Suppressor macrophage (primary cell): ENCODE measurements at places on chromosomes 7 and 10.

DNA sequence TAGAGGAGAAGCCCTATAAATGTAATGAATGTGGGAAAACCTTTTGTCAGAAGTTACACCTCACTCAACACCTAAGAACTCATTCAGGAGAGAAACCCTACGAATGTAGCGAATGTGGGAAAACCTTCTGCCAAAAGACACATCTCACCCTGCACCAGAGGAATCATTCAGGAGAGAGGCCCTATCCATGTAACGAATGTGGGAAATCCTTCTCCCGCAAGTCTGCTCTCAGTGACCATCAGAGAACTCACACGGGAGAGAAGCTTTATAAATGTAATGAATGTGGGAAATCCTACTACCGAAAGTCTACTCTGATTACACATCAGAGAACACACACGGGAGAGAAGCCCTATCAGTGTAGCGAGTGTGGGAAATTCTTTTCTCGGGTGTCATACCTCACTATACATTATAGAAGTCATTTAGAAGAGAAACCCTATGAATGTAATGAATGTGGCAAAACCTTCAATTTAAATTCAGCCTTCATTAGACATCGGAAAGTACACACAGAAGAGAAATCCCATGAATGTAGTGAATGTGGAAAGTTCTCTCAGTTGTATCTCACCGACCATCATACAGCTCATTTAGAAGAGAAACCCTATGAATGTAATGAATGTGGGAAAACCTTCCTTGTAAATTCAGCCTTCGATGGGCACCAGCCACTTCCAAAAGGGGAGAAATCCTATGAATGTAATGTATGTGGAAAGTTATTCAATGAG, 18.9 kb downstream of the RBAK start:
- DNase-seq, result no peak

- no peak for DNase-seq
These were observed 84.2 kb downstream of the STRA8 start for GRCh38 chr7:135317676-135318325.

- DNase-seq, result no peak
These were observed 55.4 kb downstream of the ZRANB1 start for GRCh38 chr10:124997306-124997705.

DNA sequence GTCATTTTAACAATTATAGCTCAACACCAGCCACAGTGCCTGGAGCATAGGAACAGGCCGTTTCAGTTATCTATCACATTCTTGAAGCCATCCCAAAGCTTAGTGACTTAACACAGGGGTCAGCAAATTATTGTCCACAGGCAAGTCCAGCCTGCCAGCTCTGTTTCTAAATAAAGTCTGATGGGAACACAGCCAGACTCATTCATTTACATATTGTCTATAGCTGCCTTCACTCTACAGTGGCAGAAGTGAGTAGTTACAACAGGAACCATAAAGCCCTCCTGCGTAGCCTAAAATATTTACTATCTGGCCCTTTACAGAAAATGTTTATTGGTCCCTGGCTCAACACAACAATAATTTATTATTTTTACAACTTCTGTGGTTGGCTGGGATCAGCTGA, 407.5 kb upstream of the AUTS2 start:
- DNase-seq, result no peak

- DNase-seq, result no peak
These were observed 36.3 kb downstream of the CALML3 start for GRCh38 chr10:5560817-5561703.

GRCh38 chr7:152148706-152149105, 123.2 kb downstream of the GALNT11 start:
- no peak for DNase-seq

- DNase-seq, result no peak
These were observed 310.4 kb downstream of the CTNNA3 start for GRCh38 chr10:67385566-67385965.

- no peak for DNase-seq
These were observed 189.6 kb downstream of the TMEM178B start for GRCh38 chr7:141263508-141263907.

DNA sequence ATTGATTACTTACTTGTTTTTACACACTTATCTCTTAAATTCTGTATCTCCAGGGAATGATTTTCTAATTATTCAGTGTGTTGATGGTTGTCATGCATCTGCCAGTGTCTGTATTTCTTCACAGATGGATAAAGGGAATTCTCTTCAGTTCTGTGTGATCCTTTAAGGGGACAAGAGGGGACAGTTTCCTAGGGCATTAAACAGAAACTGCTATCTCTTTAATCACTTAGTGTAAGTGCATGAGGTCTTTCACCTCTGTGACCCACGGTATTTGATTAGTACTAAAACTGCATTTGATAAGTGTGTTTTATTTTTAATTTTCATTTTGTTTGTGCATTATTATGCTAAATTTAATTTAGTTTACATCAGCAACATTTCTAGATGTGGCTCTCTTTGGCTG, 26.6 kb upstream of the SEMA3D start:
- no peak for DNase-seq

DNA sequence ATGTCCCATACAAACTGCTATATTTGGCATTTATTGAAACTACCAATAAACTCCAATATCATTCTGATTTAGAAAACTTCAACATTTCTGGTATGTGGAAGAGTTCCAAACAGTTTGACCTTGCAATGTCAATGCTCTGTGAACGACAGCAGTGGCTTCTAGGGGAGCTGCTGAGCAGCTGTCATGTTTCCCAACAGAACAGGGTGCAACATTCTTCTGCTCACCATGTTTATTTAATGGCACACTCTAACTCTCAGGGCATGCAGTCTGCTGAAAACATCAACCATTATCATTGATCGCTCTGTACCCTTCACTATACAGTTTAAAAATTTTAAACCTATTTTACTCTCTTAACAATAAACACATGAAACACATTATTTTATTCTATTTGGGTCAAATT, 25.9 kb downstream of the LMOD2 start:
- DNase-seq, result no peak

DNA sequence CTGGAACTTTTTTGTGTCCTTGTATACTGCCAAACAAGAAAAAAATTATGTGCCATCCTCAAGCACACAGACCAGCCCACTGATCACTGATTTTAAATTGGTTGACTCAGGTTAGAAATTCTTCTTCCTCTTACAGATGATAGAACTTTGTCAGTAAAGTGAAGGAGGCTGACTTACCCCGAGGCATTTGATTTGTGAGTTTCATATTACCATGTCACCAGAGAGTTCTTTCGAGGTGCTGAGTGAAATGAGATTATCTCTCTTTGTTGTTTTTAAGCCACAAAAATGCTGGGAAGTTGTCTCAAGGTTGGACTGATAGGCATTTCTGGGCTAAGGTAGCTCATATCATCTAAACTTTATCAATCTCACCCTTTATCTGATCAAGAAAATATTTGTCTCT, 78.8 kb upstream of the FAM180A start:
- DNase-seq, result no peak

- DNase-seq, result no peak
These were observed 258.2 kb upstream of the SORCS1 start for GRCh38 chr10:107422681-107423080.

DNA sequence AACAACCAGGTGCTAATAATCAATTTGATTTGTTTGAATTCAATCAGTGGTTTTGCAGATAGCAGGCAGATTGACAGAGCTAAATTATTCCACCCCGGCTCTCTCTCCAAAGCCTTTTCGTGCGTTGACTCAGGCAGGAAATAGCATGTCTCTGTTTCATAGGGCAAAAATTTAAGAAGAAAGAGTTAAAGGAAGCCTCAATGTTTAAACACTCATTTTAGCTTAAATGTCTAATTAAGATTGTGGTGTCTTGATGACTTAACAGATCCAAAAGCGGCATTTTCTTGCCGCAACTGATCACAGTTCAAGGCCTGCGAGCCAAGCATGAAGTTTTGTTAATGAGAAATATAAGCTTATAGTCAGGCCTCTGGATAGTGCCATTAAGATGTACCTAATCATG, 1051.1 kb upstream of the AUTS2 start:
- no peak for DNase-seq

- no peak for DNase-seq
These were observed 466.1 kb upstream of the NRP1 start for GRCh38 chr10:33800545-33800944.

DNA sequence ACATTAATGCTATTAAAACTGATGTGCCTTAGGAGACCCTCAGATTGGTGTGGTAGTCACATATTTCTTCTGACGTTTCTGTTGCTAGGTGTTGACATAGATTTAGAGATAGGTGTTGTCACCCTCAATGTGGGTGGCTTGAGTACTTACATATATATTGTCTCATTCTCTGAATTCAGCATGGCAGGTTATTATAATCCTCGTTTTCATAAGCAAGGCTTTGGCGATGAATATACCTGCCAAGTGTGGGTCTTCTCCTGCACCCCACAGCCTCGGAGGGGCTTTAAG, 7.0 kb downstream of the FBH1 start:
- DNase-seq, result no peak

- peak; percentile 86 for DNase-seq
These were observed 798 bp downstream of the PPIF start for GRCh38 chr10:79347894-79348639.

GRCh38 chr7:111532625-111533024, 29.7 kb downstream of the IMMP2L start:
- no peak for DNase-seq
